ENCODE measurements at places on chromosomes 7 and 10. TPM values are rescaled to one million over a fixed set of nuclear protein-coding genes. Genes with fewer than 3 reads are reported as not detected.

Gene ANKRD30A
- total RNA-seq = not detected

Gene PURB
- total RNA-seq = 30.6 TPM

Gene CYP3A4
- not detected for total RNA-seq

Gene PRF1
- not detected for total RNA-seq

Gene GBX1
- not detected for total RNA-seq

Gene NEUROD6
- not detected for total RNA-seq

Gene HOXA13
- 10.0 TPM for total RNA-seq

Gene ANKRD22
- not detected for total RNA-seq

Gene SIRT1
- 14.6 TPM for total RNA-seq

Gene TRIM50
- total RNA-seq = not detected

Gene CCDC172
- not detected for total RNA-seq

Gene CCT6A
- 215 TPM for total RNA-seq

Gene PGAM2
- total RNA-seq = not detected

Gene COL1A2
- 7,304 TPM for total RNA-seq

Gene SNCG
- 3.3 TPM for total RNA-seq

Gene GNGT1
- not detected for total RNA-seq

Gene TRA2A
- total RNA-seq = 28.1 TPM

Gene NAT16
- not detected for total RNA-seq

Gene GPNMB
- 37.2 TPM for total RNA-seq

Gene MYL10
- total RNA-seq = not detected

Gene THSD7A
- 0.30 TPM for total RNA-seq

Gene SLC13A4
- total RNA-seq = 0.05 TPM

Gene PILRA
- total RNA-seq = 0.89 TPM

Gene LRRD1
- total RNA-seq = 0.30 TPM

Gene CCL24
- not detected for total RNA-seq

Gene SFTPA1
- total RNA-seq = not detected

Gene HYAL4
- total RNA-seq = not detected

Gene HOXA7
- total RNA-seq = 1.8 TPM

Gene GNG11
- 26.1 TPM for total RNA-seq
